CD8-positive, alpha-beta T cell (primary cell): ENCODE measurements at places on chromosomes 2 and 18.

DNA sequence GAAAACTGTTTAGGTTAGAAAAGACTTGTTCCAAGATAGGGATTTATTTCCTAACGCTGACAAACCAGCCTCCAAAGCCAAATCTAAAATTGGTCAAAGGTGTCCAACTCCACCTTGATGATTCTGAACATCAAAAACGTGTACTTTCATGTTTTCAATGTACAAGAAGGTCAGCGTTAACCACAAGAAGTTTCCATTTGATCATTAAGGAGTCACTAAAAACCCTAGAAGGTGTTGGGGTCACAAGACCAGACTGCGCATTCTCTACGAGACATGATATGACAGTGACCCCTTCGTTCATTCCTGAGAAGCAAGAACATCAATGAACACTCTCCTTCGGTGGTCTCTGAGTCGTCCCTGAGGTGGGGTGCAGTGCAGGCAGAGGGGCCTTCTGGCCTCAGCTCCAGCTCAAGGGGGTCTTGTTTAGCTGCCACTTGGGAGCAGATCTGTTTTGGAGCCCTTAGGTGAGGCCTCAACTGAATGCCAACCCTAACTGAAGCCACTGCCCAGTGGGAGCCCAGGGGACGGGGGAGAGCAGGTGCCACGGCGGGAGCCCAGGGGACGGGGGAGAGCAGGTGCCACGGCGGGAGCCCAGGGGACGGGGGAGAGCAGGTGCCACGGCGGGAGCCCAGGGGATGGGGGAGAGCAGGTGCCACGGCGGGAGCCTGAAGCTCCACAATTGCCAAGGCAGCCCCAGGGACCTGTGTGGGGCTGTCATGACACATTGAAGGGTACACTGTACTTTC is 55.2 kb downstream of the PARD6G start:
- DNase-seq, result no peak

DNA sequence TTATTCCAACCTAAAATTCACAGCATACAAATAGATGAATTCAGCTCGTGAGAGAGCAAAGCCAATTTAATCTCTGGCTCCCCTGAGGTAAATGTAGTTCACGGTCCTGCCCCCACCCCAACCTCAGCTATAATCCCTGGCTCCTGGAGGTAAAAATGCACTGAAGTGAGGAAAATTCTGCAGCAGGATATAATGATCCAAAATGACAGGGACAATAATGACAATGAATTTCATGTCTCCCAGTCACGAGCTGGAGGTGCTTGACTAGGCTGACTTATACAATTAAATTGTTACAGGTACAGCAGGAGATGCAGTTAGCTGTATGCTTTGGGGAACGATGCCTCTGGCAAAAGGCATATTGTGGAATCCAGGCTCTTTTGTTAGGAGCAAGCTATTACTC is 82.0 kb downstream of the GPD2 start:
- DNase-seq, result no peak

DNA sequence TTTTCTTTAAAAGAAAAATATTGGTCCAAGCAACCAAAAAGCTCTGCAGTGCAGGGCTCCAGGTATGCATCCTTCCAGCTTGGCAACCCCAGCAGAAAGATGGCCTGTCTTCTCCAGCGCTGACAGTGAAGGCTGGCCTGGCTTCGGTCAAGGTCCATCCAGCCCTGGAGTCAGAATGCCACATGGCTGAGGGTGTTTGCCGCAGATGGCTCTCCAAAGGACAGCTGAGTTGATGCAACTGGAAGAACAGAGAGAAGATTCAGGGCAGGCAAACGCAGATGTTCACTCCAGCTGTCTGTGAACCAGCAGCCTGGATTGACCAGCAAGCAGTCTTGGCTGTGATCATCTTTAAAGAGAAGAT is 51.4 kb downstream of the MARCO start:
- DNase-seq, result no peak

DNA sequence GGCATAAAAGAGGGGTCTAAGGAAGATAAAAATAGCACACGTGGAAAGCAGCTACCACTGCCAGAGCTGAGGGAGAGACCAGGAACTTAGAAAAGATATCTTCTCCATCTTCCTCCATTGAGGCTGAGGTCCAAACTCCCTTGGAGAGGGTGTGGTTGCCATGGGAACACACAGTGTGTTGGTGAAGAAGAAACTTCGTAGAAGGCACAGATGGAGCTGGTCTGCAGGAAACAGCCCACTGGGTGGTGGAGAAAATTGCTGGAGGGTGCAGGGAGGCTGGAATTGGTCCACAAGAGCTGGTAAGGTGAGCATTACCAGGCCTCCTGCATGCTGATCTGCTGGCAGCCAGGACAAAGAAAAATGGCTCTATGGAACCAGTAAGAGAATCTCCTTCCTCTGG is 191.0 kb downstream of the HRH4 start:
- DNase-seq, result no peak

DNA sequence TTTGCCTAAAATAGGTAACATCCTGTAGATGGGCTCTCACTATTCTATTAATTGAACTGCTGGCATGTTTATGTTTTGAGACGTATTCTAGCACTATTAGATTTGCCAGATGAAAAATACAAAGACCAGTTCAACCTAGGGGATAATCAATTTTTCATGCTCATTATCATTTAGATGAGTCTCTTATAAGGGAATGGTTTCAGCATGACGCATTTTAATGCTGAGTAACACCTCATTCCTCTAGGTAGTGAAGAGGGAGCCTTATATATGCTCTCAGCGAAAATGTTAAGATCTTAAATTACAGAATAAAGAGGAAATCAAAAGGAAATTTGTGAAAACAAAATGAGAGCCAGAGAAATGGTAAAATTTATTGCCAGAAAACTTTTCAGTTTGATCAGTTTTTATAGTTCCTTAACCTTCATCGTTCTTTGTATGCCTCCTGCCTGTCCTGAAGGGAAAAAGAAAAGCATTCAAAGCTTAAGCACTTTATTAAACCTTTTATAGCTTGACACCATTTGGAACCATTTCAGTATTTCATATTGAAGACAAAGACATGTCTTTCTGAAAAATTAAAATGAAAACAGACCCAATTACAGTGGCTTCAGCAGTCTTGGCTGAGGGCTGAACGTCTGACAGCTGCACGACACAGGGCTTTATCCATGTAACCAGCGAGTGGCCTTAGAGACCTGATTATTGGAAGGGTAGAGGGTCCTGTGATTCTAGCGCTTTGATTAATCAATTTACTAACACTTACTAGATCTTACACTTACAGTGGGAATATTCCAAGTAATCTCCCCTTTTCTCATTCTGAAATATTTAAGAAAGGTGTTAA is 112.8 kb downstream of the ADCYAP1 start:
- no peak for DNase-seq

DNA sequence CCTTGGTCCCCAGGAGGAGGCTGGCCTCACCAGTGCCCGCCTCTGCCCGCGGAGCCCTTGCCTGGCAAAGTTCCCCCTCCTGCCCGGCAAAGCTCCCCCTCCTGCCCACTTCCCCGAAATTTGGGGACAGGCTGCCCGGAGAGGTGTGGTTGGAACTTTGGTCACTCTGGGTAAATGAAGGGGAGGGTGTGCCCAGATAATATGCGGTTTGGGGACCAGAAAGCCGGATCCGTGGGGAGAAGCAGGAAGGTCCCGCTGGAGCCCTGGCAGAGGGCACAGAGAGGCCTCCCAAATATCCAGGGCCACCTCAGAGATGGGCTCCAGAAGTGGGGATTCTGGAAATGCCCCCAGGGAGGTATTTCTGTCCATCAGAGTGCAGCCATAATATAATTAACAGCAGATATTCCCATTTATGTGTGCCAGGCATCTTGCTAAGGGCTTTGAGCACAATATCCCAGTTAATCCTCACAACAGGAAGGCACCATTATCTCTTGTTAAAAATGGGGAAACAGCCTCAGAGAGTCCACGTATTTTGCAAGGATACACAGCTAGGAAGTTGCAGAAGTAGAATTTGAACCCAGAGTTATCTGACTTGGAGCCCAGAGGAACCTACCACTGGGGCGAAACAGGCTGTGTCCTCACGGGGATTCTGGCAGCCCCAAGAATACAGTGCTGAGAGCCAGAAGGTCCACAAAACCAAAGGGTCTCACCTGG is 914 bp downstream of the STEAP3 start:
- DNase-seq, result no peak

- no peak for DNase-seq
Measured at GRCh38 chr2:101596333-101596732, 101.2 kb upstream of the MAP4K4 start.

GRCh38 chr2:148565272-148565894 is 79.2 kb upstream of the EPC2 start:
- no peak for DNase-seq
